Lower leg skin (tissue), 4 donors: ENCODE measurements at places on chromosomes 7 and 10.

GRCh38 chr7:68816491-68816890, 781.8 kb upstream of the AUTS2 start:
- peak; percentile 23 for DNase-seq

DNA sequence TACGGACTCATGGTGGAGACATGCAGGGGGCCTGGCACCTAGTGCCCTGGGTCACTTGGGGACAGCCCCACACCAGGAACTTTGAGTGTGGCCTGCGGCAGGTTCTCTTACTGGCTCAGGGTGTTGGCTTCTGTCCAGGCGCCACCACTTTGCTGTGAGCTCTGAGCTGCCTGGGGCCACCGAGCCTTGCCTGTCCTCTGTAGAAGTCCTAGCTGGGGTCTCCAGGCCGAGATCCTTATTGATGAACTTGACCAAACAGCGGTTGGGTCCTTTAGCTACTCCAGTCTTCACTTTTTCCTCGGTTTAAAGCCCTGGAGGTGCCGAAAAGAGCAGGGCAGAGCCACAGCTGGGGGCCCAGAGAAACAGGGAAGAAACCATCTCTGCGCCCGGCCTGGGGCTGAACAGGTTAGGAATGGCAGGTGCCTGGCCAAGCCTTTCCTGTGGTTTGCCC, 41.3 kb downstream of the ZNF467 start:
- no peak for DNase-seq

- no peak for DNase-seq
Observed at GRCh38 chr7:137682596-137682995, 164.2 kb downstream of the DGKI start.

DNA sequence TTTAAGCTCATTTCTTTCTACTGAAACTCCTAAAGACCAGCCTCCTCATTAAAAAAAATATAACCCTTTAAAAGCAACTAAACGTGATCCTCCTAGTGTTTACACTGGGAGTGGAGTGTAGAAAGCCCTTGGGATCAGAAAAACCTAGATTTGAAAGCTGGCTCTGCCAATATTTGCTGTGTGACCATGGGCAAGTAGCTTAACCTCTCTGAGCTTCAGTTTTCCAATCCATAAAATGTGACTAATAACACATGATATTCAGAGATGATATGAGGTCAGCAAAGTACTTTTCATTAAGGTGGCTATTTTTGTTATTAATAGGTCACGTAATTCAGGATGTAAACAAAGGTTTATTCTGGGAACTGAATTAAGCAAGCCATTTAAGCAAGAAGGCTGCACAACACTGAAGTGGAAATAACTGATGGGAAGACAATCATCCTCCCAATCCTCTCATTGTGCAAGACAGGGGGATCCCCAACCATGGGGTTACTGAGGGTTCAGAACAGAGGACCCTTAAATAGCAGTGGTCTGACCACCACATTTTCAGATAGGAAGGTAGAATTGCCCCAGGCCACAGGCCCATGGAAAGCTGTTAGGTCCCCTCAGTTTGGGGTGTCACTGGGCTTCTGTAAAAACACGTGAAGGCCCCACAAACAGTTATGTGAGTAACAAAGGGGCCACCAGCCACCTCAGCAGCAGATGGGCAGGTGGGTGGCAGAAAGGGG, 49.1 kb upstream of the EEPD1 start:
- DNase-seq: no peak

DNA sequence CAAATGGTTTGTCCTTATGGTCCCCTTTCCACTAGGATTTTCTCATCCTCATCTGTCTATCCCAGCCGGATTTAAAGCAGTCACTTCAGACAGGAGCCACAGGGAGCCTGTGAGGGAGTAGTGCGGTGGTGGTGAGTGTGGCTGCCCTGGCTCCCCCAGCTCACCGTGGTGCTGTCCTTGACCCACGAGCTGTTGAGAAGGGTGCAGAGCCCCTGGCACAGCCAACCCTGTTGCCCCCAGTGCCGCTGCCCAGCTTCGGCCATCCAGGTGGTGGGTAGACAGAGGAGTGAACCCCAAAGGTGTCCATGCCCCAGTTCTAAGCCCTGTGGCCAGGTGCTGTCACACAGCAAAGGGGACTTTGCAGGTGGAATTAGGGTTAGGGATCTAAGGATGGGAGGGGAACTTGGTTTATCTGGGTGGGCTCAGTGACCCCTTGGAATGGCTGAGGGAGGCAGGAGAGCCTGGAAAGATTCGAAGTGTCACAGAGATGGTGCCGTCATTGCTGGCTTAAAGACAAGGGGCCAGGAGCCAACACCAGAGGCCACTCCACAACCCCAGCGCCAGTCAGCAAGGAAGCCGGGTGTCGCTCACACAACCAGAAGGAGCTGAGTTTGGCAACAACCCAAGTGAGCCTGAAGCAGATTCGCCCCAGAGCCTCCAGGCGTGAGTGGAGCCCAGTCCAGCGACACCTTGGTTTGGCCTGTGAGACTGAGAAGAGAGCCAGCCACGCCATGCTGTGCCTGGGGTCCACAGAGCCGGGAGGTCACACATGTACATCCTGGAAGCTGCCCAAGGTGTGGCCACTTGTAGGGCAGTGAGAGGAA, 142.4 kb downstream of the ADCY1 start:
- no peak for DNase-seq

GRCh38 chr10:71533936-71534335, 137.2 kb downstream of the CDH23 start:
- DNase-seq: no peak

GRCh38 chr10:100043796-100044195, 34.0 kb upstream of the DNMBP start:
- peak; percentile 66 for DNase-seq

DNA sequence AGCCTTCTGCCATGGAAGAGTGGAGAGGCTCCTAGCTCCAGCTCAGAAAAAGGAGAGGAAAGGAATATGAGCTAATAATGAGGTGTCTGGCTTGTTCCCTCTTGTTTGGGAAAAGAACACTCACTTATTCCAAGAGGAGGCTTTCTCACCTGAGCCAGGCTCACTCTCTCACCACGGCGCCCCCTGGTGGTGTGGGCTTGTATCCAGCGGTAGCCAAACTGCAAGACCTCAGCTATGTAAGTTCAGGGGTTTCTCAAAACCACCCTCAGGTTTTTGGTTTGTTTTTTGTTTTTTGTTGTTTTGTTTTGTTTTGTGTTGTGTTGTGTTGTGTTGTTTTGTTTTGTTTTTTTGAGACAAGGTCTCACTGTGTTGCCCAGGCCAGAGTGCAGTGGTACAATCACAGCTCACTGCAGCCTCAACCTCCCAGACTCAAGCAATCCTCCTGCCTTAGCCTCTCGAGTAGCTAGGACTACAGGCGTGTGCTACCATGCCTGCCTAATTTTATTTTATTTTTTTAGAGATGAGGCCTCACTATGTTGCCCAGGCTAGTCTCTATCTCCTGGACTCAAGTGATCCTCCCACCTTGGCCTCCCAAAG, 124.0 kb downstream of the TMEM130 start:
- peak; percentile 26 for DNase-seq

- no peak for DNase-seq
Observed at GRCh38 chr10:76031769-76032699, 600.6 kb downstream of the LRMDA start.

DNA sequence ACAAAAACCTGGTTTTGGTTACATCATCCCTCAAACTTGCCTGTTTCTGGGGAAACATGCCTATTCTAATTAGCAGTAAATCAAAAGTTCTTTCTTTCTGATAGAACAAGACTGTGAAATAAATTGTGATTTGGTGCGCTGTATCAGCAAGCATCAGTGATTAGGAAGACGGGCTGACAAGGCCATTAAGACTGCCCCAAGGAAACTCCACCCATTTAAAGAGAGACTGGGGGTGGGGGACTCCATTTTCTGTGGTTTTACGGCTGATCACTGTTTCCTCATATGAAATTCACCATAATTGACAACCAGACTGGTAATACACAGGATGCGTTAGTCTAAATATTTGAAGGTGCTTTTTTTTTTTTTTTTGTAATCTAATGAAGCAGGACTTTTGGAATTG, 68.7 kb downstream of the MBL2 start:
- DNase-seq: no peak

DNA sequence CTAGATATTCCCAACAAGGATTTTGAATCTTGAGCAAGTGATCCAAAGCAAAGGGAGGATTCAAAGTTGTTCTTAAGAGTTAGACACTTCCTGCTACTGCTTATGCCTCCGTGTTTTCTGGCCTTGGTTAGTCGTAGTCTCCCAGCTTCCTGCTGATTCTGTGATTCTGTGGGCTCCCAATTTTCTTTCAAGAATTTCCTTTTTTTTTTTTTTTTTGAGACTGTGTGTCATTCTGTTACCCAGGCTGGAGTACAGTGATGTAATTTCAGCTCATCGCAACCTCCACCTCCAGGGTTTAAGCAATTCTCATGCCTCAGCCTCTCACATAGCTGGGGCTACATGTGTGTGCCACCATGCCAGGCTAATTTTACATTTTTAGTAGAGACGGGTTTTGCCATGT, 4.4 kb upstream of the ITGB8 start:
- no peak for DNase-seq

DNA sequence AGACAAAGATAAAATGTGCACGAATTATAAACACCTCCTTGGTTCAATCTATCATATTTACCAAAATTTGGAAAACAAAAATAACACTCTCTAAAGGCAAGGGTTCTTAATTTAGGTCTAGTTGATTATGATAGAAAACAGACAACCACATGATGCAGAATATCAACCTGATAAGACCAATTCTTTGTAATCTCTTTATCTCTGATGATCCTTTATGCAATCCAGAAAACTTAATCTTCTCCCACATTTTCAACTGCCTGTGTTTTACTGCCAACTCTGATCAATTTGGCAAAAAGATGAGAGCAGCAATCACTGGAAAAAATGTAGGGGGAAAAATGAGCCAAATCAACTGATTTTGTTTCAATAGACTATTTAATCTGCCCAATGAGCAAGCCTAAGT, 148.5 kb downstream of the LRRN3 start:
- DNase-seq: no peak

- DNase-seq: peak; percentile 64
Observed at GRCh38 chr10:129851941-129852640, 112.0 kb downstream of the EBF3 start.
